Activated naive CD4-positive, alpha-beta T cell (primary cell): ENCODE measurements at places on chromosomes 11 and 22.

GRCh38 chr11:134266841-134267251 lies 9.3 kb upstream of the GLB1L3 start:
- DNase-seq: no peak

GRCh38 chr11:45096636-45097035 lies 49.8 kb upstream of the PRDM11 start:
- DNase-seq: no peak

DNA sequence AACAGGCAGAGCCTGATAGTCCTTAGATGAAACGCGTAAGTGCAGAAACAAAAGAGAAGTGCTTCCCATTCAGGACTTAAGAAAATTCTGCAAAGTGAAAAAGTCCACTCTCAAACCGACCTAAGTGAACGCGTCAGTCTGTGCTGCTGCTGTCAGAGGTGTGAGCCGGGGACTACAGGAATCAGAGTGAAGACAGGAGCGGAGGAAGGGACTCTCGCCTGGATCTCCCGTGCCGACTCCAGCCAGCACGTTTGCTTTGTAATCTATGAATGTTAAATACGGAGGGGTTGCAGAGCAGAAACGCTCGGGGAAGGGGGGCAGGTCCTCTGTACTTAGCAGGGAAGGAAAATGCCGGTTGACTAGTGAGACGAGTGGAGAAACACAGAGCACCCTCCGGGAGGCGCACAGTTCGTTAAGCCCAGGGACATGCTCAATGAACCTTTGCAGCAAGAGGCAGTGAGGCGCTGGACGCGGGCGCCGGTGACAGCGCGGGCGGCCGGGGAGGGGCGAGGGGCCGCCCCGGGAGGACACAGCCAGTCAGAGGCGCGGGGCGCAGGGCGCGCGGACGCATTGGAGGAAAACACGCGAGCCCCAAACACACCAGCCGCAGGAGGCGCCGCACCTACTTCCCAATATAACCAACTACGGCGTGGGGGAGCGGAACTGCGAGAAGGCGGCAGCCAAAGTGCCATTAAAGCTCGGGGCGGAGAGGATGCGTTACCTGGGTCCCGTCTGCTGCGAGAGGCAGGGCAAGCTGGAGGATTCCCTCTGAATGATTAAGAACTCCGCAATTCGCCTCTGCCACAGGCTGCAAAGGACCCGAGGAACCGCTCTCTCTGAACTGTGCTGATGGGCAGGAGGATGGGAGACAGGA lies at the start of gene CNTN5:
TSS of gene CNTN5 (plus strand) at position 598 of the 874 bp plus-strand sequence.
- no peak for DNase-seq

DNA sequence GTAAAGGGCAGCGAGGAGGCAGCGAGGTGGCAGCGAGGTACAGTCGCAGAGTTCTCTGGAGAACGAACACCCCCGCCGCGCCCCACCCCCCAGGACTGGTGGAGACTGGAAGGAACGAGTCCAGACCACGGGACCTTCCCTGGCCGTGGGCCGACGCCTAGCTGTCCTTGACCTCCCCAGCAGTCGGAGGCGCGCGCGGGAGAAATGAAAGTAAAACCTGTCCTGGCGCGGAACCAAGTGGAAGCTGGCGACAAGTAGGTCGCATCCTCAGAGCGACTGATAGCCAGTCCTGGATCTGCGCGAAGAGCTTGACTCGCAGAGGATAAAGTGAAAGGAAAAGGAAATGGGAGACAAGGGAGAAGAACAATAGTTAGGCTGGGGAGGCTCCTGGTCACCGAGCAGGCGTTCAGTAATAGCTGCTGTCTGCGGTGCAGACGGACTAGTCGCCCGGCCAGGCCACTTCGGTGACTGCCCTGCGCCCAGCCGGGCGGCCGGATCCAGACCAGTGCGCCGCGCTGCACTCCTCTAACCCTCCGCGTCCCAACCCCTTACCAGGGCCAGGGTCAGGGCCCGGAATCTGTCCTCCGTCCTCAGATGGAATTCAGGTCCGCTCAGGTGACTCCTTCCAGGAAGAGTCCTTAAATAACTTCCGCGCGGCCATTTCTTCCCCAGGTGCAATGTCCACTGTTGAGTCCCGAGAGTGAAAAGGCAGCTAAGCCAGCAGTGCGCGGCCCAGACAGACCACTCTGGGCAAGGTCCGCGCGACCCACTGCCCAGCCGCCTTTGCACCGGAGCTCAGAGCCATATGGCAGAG lies 1.9 kb upstream of the ADM start:
- DNase-seq: no peak
